ENCODE measurements at places on chromosomes 6 and 20.

GRCh38 chr6:42249279-42249678 lies 31.6 kb upstream of the MRPS10 start:
- no peak for DNase-seq

DNA sequence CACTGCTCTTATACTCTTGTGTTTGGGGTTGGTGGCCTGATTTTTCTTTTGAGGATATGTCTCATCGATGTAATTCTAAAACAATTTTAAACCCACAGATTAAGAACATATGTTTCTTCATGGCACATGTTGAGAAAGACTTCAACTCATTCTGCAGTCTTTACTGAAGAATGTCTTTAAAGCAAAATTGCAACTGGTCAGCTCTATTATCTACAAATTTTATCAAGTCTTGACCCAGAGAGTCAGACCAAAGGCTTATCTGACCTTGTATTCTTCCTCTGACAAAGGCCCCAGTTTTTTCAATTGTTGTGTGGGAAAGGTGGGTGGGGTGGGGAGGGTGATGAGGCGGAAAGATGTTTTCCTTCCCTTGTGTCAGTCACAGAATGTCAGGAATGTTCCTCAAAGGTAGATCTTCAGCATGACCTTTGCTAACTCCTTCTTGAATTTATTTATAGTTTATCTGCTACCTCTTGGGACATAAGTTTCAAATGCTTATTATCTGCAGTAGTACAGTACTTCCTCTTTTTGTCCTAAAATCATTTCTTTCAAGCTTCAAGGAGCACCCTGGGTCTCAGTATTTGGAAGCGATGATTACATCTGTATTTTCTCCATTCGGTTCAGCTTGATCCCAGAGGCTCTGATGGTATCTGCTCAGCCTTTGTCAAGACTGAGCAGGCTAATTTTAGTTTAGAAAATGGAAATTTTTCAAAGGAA lies 63.2 kb upstream of the TIAM2 start:
- DNase-seq: no peak

DNA sequence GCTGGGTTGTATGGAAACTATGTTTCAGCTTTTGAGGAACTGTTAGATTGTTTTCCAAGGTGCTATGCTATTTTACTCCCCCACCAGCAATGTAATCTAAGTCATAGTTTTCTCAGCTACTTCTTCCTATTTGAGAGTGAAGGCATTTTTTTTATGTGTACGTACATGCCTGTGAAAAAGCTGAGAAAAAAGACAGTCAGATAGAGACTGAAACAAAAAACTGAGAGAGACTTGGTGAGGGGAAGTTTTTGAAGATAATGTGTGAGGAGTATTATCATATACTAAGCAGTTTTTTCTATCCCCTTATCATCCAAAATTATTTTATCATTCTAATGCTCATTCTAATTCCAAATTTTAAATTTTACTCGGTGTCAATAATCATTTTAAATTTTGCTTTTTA lies 780.0 kb downstream of the BCKDHB start:
- no peak for DNase-seq

DNA sequence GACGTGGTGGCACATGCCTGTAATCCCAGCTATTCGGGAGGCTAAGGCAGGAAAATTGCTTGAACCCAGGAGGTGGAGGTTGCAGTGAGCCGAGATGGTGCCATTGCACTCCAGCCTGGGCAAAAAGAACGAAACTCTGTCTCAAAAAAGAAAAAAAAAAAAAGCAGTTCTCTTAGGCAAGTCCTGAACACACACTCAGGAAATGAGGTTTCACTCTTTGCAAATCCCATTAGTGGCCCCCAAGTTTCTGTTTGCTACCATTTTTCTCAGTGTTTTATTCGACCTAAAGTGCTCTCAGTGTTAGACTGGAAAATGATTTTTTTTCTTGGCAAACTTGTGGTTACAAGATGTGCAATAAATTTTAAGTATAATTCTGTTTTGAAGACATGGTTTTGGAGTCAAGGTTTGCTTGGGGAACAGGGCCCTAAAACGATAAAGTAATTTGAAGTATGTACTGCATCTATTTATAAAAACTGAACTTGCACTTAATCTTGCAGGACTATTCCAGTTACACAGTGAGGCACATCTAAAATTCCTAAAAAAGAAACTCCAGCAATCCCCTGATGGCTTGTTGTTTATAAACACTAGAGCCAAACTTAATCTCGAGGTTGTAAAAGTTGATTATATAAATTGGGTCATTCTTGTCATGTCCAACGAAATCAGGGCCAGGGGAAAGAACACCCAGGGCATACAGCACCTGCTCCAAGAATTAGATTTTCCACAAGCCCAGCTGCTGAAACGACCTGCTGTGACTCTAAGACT lies 42.6 kb downstream of the MAP1LC3A start:
- DNase-seq: no peak

- peak; percentile 35 for DNase-seq
Observed at GRCh38 chr20:1391640-1392442, 1.0 kb downstream of the FKBP1A start.

DNA sequence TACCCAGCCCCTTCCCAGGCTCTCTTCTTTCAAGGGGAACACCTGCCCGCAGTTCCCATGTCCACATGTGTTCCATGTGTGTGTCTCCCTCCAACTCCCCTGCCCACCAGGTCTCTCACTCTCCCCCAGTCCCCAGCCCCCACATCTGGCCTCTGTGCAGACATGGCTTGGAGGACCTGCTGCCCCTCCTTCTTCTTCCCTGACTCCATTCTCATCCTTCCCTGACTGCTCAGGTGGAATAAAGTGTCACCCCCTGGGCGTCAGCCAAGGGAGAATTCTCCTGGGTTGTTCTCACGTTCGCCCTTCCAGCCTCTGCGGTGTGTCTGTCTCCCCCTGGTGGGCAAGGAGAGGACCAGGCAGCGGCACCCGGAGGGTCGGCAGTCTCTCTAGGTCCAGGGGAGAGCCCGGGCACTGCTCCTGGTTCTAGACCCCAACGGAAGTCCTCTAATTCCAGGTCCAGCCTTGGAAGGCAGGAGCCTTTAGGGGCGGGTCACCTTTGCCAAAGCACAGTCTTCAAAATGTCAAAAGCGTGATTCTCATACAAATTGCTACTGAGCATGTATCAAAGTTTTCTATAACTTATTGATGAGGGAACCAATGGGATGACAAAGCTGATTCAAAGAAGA lies 50.5 kb downstream of the EBF4 start:
- DNase-seq: peak; percentile 78

DNA sequence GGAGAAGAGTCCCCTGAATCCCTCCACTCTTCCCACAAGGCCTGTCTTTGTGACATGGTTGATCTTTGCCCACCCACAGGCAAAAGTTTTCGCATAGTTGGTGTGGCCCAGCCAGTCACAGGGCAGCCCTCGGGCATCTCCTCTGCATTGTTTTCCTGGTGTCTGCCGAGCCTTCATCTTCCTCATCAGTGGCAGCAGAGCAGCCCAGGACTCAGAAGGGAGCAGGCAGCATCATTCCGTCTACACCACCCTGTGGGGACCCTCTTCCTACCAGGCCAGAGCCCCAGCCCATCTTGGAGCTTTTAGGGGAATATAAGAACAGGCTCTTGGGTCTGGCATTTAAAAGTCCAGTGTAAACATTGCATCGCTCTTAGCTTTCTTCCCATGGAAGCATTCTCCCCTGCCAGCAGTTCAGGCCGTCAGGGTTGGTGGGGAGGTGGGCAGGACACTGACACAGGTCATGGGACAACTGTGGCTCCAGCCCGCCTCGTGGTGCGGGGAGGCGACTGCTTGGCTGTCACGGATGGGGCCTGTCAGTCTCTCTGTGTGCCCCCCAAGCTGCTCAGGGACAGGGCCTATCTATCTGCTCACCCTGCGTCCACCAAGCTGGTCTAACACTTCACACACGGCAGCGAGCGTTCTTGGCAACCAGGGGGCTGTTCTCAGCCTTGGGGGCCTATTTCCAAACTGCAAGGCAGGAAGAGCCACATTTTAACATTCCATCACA lies 38.3 kb downstream of the PDRG1 start:
- no peak for DNase-seq

- no peak for DNase-seq
Observed at GRCh38 chr20:39105551-39105950, 143.4 kb downstream of the DHX35 start.

GRCh38 chr20:30812739-30813411 lies 444.6 kb upstream of the DEFB115 start:
- DNase-seq: no peak

DNA sequence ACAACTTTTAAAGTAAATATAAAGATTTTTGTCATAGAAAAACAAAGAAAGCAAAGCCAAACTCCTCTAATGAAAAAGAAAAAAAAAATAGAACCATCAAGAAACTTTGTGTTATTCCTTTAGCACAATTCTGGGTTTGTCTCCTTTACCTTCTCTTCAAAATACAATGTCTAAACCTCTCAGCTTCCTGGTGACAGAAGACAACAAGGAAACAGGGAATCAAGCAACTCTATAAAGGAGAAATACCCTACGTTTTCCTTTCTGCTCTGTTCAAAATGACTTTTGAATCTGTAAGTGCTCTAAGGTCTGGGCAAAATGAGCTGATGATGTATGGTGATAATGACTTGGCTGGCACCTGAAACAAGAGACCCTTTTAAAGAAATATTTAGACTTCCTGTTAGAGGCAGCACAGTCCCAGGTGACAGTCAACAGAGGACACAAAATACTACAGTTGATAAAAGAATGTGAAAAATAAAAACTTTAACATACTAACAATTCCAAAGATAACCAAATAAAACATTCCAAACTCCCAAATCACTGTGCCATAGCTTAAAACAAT lies 101.4 kb downstream of the PRDM1 start:
- no peak for DNase-seq

- no peak for DNase-seq
Observed at GRCh38 chr20:15991279-15991678, 582.0 kb downstream of the KIF16B start.

DNA sequence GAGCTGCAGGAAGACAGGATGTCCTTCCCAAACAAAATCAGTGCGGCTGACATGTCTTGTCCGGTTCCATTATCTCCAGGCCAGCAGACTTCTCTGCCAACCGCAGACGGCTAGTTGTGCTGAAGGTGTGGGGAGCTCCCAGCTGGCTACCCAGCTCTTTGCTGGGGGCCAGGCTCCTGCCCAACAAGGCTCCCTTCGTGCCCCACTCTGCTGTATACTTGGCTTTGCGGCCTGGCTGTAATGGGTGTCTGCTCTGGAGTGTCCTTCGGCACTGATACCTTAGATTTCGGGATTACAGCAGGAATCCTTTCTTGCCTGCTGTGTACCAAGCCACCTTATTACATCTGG lies 48.7 kb upstream of the IRF4 start:
- no peak for DNase-seq

- DNase-seq: no peak
Observed at GRCh38 chr20:370151-370600, 10.4 kb upstream of the TRIB3 start.

GRCh38 chr6:165952514-165952913 lies 215.1 kb downstream of the TBXT start:
- no peak for DNase-seq

- DNase-seq: no peak
Observed at GRCh38 chr20:14046534-14046933, 51.2 kb downstream of the MACROD2 start.

DNA sequence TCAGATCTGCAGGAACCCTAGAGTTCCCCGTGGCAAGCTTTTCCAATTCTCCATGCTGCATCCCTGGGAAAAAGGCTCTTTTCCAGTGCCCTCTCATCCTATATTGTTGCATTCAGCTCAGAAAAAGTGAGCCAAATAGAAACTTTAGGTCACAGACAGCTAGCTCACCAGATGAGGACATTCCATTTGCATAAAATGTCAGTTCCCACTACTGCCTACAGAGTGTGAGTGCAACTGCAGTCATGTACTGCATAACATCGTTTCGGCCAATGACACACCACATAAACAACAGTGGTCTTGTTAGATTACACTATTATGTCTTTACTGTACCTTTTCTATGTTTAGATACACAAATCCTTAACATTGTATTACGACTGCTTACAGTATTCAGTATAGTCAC lies 8.6 kb downstream of the HS3ST5 start:
- DNase-seq: no peak

GRCh38 chr6:112710710-112711109 lies 363.6 kb downstream of the RFPL4B start:
- no peak for DNase-seq

- DNase-seq: no peak
Observed at GRCh38 chr6:136213853-136214252, 36.3 kb downstream of the MTFR2 start.

DNA sequence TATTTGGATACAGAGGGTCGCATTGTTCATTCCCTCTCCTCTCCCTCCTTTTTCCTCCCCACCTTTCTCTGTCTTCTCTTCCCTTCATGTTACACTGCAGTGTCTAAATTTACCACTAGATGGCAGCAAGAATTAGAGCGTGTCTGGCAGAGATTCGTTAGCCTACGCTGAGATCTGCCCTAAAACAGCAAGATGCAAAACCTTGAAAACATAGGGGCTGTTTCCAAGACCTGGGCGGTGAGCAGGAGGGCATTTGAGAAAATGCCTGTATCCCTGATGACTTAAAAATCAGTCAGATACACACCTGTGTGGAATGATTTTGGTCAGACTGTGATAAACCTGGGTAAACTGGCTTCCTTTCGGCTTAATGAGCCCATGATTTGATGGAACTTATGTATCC lies 101.5 kb upstream of the ISM1 start:
- DNase-seq: peak; percentile 69

- DNase-seq: no peak
Observed at GRCh38 chr6:30470968-30471367, 18.3 kb upstream of the HLA-E start.

GRCh38 chr20:38120625-38120988 lies 44.5 kb downstream of the TGM2 start:
- DNase-seq: no peak

DNA sequence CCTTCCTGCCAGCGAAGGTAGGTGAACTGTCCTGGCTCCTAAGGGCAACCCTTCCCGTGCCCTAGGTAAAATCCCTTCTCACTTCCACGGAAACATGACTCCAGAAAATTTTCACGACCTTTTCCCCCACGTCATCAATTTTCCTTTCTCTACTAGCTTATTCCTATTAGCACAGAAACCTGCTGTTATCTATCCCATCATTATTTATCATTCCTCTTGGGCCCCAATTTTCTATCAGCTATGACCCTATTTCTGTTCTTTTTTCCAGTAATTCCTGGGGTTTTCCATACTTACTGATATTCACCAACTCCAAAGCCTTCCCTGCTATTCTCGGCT lies 23.8 kb upstream of the GCM1 start:
- DNase-seq: no peak

DNA sequence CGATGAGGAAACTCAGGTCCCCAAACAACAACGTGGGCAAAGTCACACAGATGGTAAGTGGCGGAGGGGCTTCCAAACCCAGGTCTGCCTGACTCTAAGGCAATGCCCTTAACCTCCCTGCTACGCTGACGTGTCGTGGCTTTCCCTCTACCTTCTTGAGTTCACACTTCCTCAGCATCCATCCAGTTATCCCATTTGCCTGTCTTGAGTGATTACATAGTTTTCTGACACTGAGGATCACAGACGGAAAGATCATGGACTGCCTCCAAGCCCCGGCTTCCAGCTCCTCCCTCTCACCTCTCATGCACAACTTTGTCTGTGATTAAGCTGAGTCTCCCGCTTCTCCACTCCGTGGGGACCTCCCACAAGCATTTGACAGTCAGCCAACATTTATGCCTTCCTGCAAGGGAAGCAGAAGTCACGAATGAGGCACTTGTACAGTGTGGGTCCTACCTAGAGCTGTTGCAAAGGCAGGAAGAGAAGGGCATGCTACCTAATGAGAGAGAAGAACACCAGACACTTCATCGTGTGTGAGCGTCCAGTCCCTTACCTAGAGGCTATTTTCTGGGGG lies 33.8 kb downstream of the TBC1D7 start:
- DNase-seq: no peak

- no peak for DNase-seq
Observed at GRCh38 chr6:11798538-11798937, 19.9 kb upstream of the ADTRP start.
